ENCODE measurements at places on chromosomes 16 and 17.
A peak's percentile ranks its signal among the peaks of the same experiment; 100 is the strongest.

DNA sequence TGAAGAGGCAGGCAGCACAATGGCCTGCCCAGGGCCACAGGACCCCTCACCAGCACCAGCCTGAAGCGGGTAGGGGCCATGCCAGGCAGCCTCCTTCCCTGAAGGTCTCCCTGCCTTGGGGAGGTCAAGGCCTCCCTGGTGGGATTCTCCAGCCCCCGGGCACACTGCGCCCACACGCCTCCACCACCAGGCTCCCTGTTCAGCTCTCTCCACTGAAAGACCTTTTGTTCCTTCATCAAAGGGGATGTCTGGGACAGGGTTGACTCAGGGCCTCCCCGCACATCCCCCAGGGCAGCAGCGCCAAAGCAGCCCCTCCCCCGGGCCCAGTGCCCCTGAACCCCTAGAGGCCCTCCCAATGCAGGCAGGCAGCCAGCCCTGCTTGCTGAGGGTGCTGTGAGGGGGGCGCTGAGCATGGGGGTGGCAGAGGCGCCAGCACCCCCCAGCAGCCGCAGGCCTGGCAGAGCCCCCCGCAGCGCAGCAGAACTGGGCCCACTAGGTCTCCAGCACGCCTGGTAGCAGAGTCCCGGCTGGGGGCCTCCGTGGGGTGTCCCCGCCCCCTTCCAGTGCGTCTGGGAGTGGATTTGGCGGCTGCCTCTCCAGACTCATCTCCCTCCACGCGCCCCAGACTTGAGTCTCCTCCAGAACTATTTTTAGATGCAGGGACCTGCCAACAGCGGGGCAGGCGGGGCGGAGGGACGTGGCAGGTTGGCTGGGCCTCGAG lies 13.1 kb downstream of the BCAR1 start:
- no peak for DNase-seq

- no peak for DNase-seq
Observed at GRCh38 chr17:83062011-83062817, 17.2 kb upstream of the METRNL start.

DNA sequence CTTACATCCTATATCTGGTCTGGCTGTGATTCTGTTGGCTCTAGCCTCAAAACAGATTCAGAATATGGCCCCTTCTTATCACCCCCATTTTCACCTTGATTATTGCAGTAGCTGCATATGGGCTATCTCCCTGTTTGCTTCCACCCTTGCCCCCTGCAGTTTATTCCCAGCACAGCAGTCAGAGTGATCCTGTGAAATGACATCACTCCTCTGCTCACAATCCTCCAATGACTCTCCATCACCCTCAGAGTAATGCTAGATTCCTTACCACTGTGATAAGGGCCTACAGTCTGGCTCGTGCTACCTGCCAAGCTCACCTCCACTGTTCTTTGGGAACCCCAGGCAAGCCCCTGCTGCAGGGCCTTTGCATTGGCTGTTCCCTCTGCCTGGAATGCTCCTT lies 92.5 kb downstream of the ASIC2 start:
- no peak for DNase-seq

GRCh38 chr17:30249460-30249859 lies 14.0 kb upstream of the SLC6A4 start:
- DNase-seq = no peak

DNA sequence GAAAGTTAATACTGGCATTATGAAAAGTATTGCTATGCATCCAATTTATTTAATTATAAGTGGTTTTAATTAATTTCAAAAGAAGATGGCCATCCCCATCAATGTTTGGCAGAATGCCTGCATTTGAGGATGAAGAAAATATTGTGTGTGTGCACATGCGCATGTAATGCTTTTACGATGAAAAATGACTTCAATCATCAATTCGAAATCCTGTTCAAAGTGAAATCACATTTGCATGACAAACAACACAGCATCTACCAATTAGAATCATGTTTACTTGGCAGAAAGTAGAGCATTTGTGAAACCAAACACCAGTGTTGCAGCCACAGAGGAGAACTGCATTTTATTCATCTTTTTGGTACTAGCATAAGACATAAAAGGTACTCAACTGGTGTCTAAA lies 191.9 kb upstream of the PIRT start:
- DNase-seq = no peak

GRCh38 chr17:75315541-75316243 lies 26.5 kb upstream of the SLC25A19 start:
- peak; percentile 54 for DNase-seq

- DNase-seq = no peak
Observed at GRCh38 chr16:86142801-86143236, 243.9 kb downstream of the IRF8 start.

DNA sequence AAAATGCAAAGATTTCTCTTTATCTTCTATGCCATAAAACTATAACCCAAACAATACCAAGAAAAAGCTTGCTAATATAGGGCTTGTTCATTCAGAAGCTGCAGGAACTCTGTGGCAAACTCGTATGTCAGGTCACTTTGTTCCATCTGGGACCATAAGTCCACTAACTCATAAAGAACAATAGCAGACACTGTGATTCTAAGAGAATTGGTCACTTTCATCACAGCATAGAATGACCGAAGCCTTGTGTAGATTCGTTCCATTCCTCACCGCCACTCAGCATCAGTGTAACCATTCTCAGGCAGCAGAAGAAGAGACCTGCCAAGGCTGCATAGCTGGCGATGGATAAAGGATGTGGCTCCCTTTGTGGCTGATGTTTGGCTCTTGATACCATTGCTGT lies 30.3 kb upstream of the VAT1L start:
- no peak for DNase-seq

- DNase-seq = no peak
Observed at GRCh38 chr17:48484256-48484655, 46.6 kb downstream of the HOXB1 start.

DNA sequence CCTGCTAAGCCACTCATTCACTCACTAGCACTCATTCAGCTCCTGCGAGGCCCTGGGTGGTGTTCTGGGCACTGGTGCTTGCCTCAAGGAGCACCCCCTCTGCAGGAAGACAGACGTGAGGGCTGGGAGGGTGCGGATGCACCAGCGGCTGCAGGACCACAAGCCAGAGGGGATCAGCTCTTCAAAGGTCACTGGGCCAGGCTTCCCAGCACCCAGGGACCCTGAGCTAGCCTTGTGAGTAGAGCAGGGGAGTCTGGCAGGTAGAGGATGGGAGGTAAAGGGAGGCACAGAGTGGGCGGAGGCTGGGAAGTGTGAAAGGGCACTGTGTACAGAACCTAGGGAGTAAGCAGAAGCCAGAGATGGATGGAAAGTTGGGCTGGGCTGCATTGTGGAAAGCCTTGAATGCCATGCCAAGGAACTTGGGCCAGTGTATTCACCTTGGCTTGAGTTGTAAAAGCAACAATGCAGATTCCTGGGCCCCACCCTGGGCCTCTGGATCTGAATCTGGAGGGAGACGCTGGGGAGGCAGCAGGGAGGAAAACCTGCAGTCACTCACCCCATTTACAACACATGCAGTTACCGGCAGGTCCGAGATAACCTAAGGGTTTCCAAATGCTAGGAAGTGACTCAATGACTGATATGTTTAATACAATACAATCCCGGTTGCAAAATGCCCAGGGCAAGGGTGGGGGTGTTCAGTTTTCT lies 1.7 kb downstream of the IL4R start:
- DNase-seq = peak; percentile 44

GRCh38 chr17:61325382-61326073 lies 74.1 kb upstream of the TBX2 start:
- no peak for DNase-seq

DNA sequence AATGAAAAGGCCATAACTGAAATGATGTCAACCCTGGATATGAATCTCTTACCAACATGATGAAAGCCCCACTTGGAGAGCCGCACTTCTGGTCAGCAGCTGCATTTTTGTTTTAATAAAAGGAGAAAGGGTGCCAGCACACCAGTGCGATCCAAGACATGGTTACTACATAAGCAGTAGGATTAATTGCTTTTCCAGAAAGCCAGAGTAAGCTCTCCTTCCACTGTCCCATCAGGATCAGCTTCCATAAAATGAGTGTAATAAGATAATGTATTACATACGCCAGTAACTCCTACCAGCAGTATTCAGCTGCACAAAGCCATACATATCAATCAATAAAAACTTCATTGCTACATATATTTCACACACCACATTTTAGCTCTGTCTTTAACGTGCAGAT lies 26.3 kb upstream of the NACA2 start:
- DNase-seq = no peak

DNA sequence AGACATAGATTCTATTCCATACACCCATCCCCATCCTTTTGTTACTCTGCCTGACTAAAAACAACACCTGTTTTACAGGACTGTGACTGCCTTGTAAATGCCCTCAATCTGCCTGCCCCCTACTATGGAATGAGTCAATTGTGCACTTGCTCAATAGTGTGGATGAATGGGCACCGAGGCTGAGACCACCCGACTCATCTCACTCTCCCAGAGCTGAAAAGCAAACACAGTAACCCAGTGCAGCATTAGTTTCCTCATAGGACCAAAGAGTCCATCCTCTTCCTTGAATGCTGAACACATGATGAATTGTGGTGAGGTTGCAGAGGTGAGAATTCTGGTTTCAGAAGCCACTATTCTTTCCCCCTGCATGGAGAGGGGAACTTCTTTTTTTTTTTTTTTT lies 233.7 kb downstream of the ZFHX3 start:
- no peak for DNase-seq

GRCh38 chr17:77834170-77835115 lies 124.1 kb upstream of the TNRC6C start:
- peak; percentile 27 for DNase-seq

- no peak for DNase-seq
Observed at GRCh38 chr16:8720080-8720966, 45.9 kb downstream of the ABAT start.

DNA sequence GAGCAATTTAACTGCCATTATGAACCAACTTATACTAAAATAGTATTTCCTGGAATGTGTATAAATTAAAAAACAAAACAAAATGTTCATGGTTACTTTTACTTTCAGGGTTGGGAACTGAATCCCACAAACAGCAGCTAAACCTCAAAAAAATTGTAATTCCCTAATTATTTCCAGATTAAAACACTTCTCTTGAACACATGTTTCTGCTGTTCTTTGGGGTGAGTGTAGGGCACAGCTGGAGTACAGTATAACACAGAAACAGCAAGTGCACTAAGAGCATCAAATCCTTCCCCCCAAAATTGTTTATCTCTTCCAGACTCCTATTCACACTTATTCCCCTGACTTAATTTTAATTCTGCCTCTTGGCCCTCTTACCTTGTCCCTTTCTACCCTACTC lies 56.4 kb downstream of the KANSL1 start:
- no peak for DNase-seq

DNA sequence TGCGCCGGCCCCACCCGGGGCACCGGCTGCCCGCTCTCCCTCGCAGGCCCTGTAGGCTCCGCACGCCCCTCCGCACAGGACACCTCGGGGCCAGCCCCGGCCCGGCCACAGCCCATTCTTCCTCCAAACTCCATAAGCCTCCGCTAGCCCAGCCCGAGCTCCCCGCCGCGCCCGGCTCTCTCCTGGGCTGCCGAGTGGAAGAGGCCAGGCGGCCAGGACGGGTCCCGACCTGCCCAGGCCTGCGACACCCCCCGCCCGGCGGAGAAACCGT lies 397 bp downstream of the NCOR1 start:
- DNase-seq = no peak

- peak; percentile 56 for DNase-seq
Observed at GRCh38 chr16:88685156-88686061, 898 bp downstream of the SNAI3 start.

- DNase-seq = no peak
Observed at GRCh38 chr16:79938575-79938974, 338.0 kb upstream of the MAF start.

DNA sequence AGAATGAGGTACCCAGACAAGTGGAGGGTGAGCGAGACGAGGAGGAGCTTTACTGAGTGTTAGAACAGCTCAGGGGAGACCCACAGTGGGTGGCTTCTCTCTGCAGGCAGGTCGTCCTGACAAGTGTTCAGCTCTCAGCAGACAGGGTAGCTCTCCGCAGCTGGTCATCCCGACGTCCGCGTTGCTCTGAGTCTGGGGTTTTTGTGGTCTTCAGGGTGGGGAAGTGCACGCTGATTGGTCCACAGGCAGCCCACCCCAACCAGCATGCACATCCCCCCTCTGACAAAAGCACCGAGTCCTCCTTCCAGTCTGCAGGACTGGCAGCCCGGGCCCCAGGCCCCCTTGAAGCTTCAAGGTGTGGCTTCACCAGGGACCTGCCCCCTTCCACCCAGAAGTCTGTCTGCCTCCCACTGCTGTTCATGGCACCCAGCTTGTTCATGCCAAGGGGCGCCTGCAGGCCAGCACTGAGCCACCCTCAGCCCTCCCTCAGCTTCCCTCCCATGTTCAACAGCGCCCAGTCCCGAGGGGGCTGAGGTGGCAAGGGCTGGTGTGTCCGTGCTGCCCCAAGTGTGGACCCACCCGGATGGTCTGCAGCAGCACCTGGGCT lies 19.9 kb upstream of the WDR45B start:
- no peak for DNase-seq

- no peak for DNase-seq
Observed at GRCh38 chr16:75821117-75821516, 94.8 kb upstream of the CPHXL start.

- DNase-seq = no peak
Observed at GRCh38 chr16:66271074-66272060, 95.1 kb upstream of the CDH5 start.

DNA sequence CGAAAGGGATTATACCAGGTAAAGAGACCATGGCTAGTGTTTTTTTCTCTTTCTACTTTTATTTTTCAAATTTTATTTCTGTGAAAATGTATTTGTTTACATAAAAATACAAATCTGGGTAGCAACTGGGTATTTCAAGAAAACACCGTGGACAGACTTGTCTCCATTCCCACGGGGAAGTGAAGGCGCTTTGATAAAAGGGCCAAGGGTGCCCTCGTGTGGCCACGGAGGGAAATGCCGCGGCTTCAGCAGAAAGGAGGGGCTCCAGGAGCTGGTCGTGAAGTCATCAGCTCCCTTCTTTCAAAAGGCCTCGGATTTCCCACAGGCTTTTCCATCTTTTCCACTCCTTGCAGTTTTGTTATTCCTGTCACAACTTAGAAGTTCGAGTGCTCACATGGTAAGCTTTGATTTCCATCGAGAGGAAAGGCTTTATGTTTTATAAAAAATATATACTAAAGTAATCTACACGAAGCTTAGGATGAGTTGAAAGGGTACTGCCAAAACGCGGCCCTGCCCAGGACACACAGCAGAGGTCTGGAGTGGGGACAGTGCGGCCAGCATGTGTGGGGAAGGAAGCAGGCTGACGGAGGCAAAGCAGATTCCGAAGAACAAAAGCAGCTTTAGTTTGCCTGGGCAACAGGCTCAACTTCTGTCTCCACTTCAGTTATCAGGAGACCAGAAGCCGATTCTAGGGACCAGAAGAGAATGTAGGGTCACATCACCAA lies 15.3 kb upstream of the MNT start:
- peak; percentile 80 for DNase-seq

Measured in T-helper 2 cell (primary cell).